Adrenal gland (tissue), 19 donors: ENCODE measurements at places on chromosomes 6 and 20. TPM values are rescaled to one million over a fixed set of nuclear protein-coding genes. Genes with fewer than 3 reads are reported as not detected.

Gene PHACTR3
- 0.57 TPM for polyA plus RNA-seq

GRCh38 chr6:99590728-99591672, 15.6 kb upstream of the PRDM13 start:
- DNase-seq: no peak
- H3K27ac ChIP-seq: no peak overlapping the region
- H3K27me3 ChIP-seq: peaks cover 68% of the 10 kb centered on the region
- H3K4me1 ChIP-seq: peaks cover 13% of the 10 kb centered on the region

- H3K27me3 ChIP-seq: no peaks in the 10 kb centered on the region
- H3K4me3 ChIP-seq: no peak overlapping the region
- DNase-seq: no peak
- no peak overlapping the region for H3K27ac ChIP-seq
Measured at GRCh38 chr6:90169374-90169773, 127.3 kb downstream of the BACH2 start.

- H3K4me1 ChIP-seq: no peaks in the 10 kb centered on the region
- H3K27me3 ChIP-seq: no peaks in the 10 kb centered on the region
- no peaks in the 10 kb centered on the region for H3K36me3 ChIP-seq
- DNase-seq: no peak
Measured at GRCh38 chr6:168615837-168616236, 174.9 kb downstream of the SMOC2 start.

Gene ASCC3
- 46.2 TPM for polyA plus RNA-seq

- H3K27me3 ChIP-seq: no peaks in the 10 kb centered on the region
- no peaks in the 10 kb centered on the region for H3K4me1 ChIP-seq
- no peaks in the 10 kb centered on the region for H3K36me3 ChIP-seq
- no peak overlapping the region for H3K27ac ChIP-seq
Measured at GRCh38 chr6:26545627-26546026, 7.5 kb downstream of the HMGN4 start.

Gene NT5E
- polyA plus RNA-seq: 14.2 TPM

GRCh38 chr6:90414352-90414751, 117.7 kb upstream of the BACH2 start:
- H3K27ac ChIP-seq: no peak overlapping the region
- peaks cover 4% of the 10 kb centered on the region for H3K4me1 ChIP-seq
- DNase-seq: no peak
- no peak overlapping the region for H3K4me3 ChIP-seq

GRCh38 chr6:134324141-134324540, 6.2 kb upstream of the SGK1 start:
- H3K27me3 ChIP-seq: no peaks in the 10 kb centered on the region
- no peak overlapping the region for H3K27ac ChIP-seq
- DNase-seq: no peak
- no peaks in the 10 kb centered on the region for H3K4me1 ChIP-seq

- H3K36me3 ChIP-seq: no peaks in the 10 kb centered on the region
- H3K27me3 ChIP-seq: no peaks in the 10 kb centered on the region
- no peaks in the 10 kb centered on the region for H3K4me1 ChIP-seq
- H3K4me3 ChIP-seq: no peak overlapping the region
- DNase-seq: no peak
Measured at GRCh38 chr6:147156218-147156617, 48.0 kb upstream of the STXBP5 start.

GRCh38 chr6:148873868-148874267, 127.0 kb downstream of the UST start:
- no peak overlapping the region for H3K27ac ChIP-seq
- H3K27me3 ChIP-seq: no peaks in the 10 kb centered on the region
- no peaks in the 10 kb centered on the region for H3K36me3 ChIP-seq
- H3K4me3 ChIP-seq: no peak overlapping the region

Gene MLN
- polyA plus RNA-seq: not detected

Gene RBPJL
- not detected for polyA plus RNA-seq

DNA sequence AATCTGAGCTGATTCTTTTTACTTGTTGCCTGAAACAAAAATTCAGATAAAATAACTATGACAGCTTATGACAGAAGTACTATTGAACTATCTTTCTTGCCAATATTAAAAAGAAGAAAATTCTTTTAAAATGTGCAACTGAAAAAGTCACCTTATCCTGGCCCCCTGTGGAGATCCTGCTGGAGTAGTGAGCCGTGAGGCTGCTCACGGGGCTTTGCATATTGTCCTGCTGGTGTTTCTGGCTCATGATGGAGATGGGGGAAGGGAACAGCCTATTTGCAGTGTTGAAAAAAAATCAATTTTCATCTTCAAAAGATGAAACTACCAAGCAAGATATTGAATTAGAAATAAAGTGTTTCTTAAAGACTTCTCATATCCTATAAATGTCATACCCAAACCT, 216.0 kb downstream of the SAMD5 start:
- no peak for DNase-seq
- no peaks in the 10 kb centered on the region for H3K4me1 ChIP-seq
- H3K36me3 ChIP-seq: no peaks in the 10 kb centered on the region
- no peaks in the 10 kb centered on the region for H3K27me3 ChIP-seq
- H3K27ac ChIP-seq: no peak overlapping the region

Gene ZSCAN23
- polyA plus RNA-seq: 0.13 TPM

Gene PSORS1C2
- not detected for polyA plus RNA-seq

DNA sequence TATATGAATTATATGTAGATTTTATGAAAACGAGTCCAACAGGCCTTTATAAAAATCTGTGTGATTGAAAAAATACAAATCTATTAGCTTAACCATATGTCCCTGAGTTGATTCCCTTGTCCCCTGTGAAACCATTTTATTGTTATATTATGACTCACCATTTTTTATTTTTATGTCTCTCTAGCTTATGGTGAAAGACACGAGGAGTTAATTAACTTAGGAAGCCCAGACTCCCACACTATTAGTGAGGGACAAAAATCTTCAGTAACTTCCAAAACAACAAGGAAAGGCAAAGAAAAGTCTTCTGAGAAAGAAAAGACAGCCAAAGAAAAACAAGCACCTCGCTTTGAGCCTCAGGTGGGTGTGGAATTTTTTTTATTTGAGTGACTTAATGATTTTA, 183.1 kb downstream of the ADGB start:
- no peak overlapping the region for H3K4me3 ChIP-seq
- no peak for DNase-seq
- no peaks in the 10 kb centered on the region for H3K27me3 ChIP-seq
- no peaks in the 10 kb centered on the region for H3K36me3 ChIP-seq
- no peak overlapping the region for H3K27ac ChIP-seq
- peaks cover 7% of the 10 kb centered on the region for H3K4me1 ChIP-seq

Gene LY6G6C
- not detected for polyA plus RNA-seq
